Non-pigmented ciliary epithelial cell (primary cell): ENCODE measurements at places on chromosomes 2 and 18.

DNA sequence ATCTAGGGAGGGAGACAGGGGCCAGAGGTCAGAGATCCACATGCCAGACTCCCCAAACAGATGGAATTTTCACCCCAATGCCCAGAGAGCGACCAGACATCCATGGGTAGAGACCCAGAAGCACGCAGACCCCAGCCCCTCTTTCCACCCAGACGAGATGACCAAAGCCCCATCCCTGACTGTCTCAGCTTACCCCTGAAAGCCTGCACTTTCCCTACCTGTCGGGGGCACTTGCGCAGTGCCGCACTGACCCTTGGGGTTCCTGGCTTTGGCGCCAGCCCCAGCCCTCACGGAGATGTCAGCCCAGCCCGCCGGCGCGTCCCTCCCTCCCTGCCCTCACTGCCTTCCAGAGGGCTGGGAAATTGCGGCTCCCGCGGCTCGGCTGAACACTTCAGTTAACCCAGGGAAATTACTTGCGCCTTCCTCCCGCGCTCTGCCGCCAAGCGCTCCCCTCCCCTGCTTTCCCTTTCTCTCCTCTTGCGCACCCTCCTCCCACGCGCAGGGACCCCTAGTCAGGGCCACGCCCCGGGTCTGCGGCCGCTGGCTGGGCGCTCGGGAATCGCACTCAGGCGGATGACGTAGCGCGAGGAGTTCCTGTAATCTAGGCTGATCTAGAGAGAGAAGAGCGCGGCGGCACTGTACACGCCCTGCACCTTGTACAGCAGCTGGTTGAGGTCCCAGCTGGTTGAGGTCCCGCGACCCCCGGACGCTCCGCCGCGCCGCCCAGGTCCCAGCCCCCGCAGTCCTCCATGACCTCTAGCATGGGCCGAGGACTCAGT, 12.0 kb downstream of the ALPG start:
- DNase-seq = no peak

GRCh38 chr18:65372904-65373303, 377.9 kb upstream of the CDH7 start:
- DNase-seq = no peak

- no peak for DNase-seq
Measured at GRCh38 chr2:390959-391358, 103.1 kb upstream of the ALKAL2 start.

GRCh38 chr2:196956069-196956468, 29.6 kb upstream of the PGAP1 start:
- DNase-seq = no peak

DNA sequence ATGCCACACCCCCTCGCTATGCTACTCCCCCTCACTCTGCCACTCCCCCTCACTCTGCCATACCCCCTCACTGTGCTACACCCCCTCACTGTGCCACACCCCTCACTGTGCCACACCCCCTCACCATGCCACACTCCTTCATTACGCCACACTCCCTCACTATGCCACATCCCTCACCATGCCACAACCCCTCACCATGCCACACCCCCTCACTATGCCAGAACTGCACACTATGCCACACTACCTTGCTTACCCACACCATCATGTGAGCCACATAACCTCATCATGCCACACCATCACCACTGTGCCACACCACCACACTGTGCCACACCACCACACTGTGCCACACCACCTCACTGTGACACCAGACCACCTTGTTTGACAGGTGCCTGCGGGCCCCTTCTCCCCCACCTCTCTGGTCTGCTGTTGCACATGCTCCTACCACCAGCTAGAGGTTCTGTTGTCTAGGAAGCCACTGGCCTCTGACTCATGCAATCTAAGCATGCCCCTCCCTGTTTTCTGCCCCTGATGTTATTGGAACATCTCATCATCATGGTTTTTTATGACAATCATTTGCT, 22.0 kb downstream of the MARCHF4 start:
- DNase-seq = no peak

DNA sequence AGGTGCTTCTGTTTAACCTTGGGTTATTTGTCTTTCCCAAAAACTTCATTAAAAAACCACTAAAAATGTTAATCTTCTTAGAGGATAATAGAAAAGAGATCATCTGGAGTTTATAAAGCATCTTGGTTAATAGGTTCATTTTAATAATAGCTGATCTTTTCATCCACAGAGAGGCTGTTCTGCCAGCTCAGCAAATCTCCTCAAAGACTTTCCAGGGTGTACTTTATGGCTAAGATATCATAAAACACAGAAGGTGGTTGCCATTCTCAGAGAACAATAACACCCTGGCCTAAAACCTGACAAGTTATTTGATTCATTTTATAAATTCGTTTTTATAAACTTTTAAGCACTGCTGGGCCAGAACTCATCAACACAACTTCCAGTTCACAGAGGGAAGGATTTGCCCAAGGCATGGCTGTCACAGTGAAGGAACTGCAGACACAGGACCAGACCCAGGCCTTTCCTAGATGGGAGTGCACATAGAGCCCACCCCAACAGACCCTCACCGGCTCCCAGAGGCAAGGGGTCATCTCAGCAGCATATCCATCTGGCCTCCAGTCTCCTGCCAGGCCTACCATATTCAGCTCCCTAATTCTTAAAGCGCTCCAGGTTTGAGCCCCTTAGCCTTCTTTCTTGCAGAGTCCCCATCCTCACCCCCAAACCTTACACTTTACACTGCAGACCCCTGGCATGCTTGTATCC, 203.4 kb upstream of the RAB6C start:
- no peak for DNase-seq

- no peak for DNase-seq
Measured at GRCh38 chr2:159078443-159078842, 110.0 kb downstream of the TANC1 start.

DNA sequence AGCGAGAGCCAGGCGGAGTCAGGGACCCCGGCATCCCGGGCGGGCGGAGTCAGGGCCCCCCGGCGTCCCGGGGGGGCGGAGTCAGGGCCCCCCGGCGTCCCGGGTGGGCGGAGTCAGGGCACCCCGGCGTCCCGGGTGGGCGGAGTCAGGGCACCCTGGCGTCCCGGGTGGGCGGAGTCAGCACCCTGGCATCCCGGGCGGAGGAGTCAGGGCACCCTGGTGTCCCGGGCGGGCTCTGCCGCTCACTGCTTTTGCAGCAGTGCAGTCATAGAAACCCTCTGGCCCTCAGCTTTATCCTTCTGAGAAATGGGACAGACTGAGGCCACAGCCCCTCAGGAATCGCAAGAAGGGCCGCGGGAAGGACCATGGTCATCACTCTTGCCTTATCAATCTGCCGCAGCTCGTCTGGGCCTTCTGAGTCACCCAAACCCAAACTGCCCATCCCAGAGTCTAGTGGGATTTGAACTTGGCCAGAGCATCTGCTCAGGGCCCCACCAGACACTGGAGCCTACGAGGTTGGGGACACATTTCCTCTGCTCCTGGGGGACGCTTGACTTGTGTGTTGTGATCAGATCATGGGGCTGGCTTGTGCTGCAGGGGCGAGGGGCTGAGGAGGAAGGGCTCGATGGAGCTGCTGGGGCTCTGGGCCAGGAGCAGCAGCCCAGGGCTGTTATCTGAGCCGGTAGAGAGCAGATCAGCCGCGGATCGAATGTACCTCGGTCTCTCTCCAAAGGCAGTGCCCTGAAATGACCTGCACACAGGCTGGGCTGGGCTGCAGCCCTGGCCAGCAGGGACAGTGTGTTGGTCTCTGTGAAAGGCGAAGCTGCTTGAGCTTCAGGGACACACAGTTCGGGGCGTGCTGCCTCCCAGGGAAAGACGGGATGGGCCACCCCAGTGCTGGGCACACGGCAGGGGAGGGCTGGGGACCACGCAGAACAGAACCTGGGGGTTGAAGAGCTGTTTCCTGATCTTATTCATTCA, 290.1 kb upstream of the HDAC4 start:
- no peak for DNase-seq

DNA sequence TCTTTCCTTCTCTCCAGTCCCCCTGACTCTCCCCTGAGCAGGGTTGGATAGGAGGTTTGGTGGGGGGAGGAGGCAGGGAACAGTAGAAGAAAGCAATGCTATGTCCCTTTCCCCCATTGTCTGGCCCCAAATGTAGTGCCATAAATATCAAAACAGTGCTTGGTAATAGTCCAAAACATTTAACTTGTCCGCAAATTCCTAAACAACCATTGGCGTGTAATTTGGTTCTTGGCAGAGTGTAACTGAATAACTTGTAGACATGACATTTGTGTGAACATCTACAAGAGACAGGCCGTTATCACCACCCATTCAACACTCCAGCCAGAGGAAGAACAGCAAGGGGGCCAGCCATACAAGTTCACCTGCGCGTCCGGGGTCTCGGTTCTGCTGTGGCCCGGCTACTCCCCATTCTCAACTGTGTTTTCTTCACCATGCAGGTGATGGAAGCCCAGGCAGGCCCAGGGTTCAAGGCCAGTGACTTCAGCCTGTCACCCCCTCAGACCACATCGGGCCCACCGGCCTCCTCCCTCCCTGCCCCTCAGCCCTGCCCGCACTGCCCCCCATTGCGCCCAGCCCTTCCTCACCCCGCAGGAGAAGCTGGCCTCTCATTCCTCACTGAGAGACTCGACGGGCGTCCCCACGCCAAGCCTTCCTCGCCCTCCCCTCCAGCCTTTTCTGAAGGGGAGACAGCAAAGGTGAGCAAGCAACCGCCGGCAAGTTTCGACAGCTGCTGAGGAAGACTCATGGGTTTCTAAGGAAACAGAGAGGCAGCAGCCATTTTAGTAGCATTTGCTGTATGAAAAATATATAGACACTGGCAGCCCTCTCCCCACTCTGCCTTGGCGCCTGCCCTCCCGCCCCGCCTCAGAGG, 699 bp upstream of the RAPGEF4 start:
- DNase-seq = no peak

DNA sequence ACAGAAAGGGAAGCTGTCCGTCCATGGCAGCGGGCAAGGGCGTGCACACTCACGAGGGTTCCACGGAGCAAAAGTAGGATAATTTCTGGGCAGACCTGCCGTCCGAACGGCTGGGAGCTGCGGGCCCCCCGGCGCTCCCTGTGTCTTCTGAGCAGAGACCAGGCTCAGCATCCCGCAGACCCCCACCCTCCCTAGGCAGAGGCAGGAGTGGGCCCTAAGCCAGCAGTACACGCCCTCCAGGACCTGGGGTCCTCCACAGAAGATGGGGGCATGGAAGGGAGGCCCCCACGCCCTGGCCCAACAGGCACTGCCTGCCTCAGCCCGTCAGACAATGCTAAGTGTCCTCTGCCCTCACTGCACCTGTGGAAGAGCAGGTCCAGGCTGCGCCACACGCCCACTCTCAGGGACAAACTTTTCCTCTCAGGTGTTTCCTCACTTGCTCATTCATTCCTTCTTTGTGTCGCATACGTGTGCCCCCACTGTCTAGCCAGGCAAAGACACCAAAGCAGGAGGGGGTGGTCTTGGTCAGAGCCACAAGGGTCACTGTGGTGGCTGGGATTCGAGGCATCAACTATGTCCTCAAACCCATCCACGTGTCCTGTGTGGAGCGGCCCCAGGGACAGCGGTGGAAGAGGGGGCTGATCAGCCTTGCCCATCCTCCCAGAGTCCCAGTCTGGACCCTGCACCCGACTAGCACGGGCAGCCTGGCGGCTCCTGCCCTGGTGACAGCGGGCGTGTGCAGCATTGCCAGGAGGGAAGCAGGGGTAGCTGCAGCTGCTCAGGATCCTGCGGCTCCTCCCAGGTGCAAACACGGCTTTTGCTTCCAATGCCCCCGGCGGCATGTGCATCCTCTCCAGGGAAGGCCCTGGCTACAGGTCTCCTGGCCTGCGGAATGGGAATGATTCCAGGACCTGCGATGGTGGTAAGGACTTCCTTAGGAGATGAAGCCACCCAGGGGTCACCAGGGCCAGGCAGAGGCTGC, 2.4 kb upstream of the GPC1 start:
- no peak for DNase-seq

DNA sequence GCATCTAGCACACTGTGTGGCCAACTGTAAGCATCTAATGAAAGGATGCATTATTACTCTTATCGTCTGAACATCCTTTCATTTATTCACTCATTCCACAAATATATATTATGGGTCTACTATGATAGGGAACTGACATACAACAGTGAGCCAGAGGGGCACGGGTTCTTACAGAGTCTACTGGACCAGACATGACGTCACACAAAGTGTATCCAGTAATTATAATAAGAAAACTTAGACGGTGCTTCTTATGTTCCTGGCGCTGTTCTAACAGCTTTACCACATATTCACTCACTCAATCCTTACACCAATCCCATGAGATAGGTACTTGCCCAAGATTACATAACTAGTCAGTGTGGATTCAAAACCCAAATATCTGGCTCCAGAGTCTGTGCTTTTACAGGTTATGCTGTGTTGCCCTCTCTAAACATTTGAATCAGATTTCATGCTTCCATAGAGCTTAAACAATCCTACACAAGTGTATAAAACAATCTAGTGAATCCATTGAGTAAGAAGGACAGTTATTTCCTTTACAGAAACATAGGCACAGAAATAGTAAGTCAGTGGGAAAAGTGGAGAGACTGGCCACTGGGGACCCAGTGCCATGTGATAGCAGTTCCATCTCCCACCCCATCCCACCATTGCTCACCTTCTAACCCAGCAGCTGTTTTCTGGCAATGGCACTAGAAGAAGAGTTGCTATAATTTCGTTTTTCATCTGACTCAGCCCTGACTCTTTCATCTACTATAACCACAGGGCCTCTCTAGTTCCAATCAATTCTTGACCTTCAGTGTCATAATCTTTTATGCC, 24.2 kb upstream of the ARL5A start:
- DNase-seq = no peak

- DNase-seq = no peak
Measured at GRCh38 chr2:173354073-173354581, 545 bp upstream of the CDCA7 start.

- DNase-seq = no peak
Measured at GRCh38 chr2:33110461-33110860, 163.7 kb downstream of the LTBP1 start.

DNA sequence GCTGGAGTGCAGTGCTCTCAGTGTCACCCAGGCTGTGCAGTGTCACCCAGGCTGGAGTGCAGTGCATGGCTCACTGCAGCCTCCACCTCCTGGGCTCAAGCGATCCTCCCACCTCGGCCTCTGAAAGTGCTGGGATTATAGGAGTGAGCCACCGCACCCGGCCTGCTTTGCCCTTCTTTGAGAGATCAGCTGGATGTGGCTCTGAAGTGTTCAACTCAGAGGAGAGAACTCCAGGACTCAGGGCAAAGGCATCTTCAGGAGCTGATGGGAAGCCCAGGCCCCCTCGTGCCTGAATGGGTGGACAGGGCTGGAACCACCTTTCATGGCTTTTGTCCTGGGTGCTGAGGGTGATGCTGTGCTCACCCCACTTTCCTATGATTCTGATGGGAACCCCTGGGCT, 52.0 kb upstream of the HAAO start:
- no peak for DNase-seq

DNA sequence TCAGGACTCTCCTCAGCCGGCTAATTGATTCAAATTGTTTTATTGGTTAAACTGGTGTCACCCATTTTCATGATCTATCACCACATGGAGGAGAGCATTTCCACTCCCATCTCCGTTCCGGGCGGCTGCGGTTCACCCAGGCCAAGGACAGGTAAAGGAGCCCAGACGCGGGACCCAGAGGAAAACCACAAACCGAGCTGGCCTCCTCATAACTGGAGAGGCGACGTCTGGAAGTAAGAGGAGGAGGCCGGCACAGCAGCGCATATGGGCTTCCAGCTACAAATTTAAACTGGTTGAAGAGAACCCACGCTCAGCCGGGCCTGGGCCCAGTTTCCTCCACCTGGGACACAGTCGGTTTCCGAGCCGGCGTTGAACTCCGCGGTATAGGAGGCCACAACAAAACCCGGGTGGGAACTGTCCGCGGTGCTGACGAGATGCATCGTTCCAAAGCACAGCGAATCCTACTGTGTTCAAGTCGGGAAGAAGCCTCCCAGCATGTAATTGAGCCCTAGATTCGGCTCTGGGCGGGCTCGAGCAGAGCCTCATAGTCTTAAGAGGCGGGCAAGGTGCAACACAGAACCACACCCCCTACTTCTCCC, 3.0 kb upstream of the SKOR2 start:
- no peak for DNase-seq

- DNase-seq = no peak
Measured at GRCh38 chr2:202870431-202871299, 901 bp downstream of the ICA1L start.
